ENCODE measurements at places on chromosomes 1 and 21.

DNA sequence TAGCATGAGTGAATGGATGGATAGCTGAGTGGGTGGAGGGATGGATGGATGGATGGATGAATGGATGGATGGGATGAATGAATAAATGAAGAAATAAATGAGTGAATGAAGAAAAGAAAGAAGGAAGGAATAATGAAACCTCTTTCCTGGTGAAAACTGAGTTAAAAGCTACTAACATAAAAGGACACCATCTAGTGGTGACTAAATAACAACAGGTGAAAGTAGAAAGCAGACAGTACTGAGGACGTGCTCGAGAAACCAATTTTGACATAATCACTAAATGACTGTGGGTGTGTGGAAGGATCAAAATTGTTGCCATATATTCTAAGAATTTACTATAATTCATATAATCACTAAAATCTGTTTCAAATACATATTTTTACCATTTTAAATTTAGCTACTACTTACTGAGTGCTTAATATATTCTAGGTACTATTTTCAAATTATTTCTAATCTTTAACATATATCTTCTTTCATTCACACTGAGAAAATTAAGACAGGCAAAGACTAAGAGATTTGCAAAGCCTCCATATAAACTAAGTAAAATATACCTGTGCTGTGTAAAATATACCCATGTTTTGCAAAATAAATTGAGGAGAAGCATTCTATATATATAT is 522.9 kb downstream of the LRRIQ3 start:
- no peak for DNase-seq

GRCh38 chr1:247347477-247348222 is 16.0 kb upstream of the ZNF496 start:
- no peak for DNase-seq

- peak; percentile 82 for DNase-seq
Observed at GRCh38 chr1:184805667-184806295, 51.1 kb upstream of the EDEM3 start.

DNA sequence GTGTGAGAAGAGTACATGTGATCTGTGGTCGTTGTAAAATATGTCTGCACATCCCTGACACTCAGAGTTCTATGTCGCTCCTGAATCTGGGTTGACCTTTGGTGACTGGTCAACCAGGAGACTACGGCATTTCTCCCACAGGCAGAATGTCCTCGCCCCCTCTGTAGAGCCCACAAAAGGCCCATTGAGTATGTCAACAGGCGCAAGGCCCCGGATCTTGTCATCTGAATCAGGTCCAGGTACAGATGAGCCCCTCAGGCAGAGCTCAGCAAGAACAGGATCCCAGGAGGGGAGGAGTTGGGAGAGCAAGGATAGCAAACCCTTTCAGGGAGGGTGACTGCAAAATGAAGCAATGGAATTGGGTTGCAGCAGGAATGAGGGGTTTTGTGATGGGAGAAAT is 126.5 kb downstream of the MATN1 start:
- DNase-seq: no peak

GRCh38 chr1:39979654-39980053 is 24.7 kb downstream of the MFSD2A start:
- no peak for DNase-seq

GRCh38 chr1:172417557-172417956 is 2.9 kb upstream of the C1orf105 start:
- DNase-seq: no peak
